ENCODE measurements at places on chromosomes 12 and 14.
A peak's percentile ranks its signal among the peaks of the same experiment; 100 is the strongest.

GRCh38 chr12:7916936-7917335 lies 19.1 kb downstream of the SLC2A3 start:
- DNase-seq: no peak

- no peak for DNase-seq
Measured at GRCh38 chr12:115973066-115973465, 304.4 kb downstream of the MED13L start.

- no peak for DNase-seq
Measured at GRCh38 chr12:106973545-106973944, 13.4 kb downstream of the MTERF2 start.

GRCh38 chr14:86003998-86004397 lies 474.1 kb downstream of the FLRT2 start:
- no peak for DNase-seq

- no peak for DNase-seq
Measured at GRCh38 chr14:84433961-84434360, 1096.0 kb upstream of the FLRT2 start.

DNA sequence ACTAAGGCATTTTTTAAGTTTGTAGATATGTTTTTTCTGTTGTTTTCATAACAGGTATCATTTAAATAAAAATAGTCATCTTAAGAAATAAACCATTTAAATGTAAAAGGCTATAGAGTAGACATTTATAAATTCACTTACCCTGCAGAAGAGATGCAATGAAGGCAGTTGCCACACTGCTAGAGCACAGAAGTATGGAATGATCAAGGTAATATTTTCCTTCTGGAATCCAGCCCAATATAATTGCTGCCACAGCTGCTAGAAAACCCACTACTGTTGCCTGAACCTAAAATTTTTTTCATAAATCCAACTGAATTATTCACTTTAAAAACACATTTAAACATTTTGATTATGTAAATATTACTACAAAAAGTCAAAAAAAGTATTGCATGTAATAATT lies 69.2 kb downstream of the SLC41A2 start:
- DNase-seq: no peak

DNA sequence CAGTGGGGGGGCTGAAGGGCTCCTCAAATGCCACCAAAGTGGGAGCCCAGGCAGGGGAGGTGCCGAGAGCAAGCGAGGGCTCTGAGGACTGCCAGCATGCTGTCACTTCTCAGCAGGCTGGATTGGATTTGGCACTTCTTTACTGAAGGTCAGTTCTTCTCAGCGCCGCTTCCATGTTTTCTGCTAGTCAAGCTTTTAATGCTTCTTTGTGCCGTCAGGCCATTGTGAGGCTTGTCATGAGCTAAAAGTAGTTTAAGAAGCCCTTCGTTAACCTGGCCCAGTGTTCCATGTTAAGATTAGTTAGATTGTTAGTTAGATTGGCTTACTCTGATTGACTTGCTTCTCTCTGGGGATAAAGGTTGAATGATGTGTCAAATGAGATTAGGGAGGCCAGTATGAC lies 13.4 kb downstream of the GABARAPL1 start:
- DNase-seq: no peak

- DNase-seq: no peak
Measured at GRCh38 chr14:60944204-60944603, 36.7 kb downstream of the TRMT5 start.

- no peak for DNase-seq
Measured at GRCh38 chr12:121806546-121807423, 3.0 kb downstream of the SETD1B start.

GRCh38 chr14:68899033-68899603 lies 80.0 kb downstream of the ACTN1 start:
- DNase-seq: no peak

GRCh38 chr12:19436931-19437330 lies 2.4 kb upstream of the AEBP2 start:
- no peak for DNase-seq

DNA sequence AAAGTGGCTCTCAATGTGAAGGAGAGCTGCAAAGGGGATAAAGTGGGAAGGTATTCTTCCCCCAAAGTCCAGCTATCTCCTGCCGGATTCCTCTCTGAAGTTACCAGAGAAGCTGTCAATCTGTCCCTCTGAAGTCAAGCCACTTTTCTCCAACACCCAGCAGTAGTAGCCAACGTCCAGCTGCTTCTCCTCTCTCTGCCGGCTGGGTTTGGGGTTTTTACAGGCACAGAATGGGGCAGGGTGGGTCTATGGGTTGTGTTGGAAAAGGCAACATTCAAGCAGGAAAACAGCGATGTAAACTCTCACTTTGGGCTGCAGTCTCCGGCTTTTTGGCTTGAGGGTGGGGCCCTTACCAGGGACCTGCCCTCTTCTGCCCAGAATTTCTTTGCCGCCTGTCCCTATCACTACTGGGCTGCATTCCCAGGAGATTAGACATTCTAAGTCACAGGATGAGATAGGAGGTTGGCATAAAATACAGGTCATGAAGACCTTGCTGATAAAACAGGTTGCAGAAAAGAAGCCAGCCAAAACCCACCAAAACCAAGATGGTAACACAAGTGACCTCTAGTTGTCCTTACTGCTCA lies 16.3 kb downstream of the CAPZA3 start:
- peak; percentile 12 for DNase-seq

GRCh38 chr12:93448796-93449195 lies 7.0 kb upstream of the UBE2N start:
- DNase-seq: no peak

DNA sequence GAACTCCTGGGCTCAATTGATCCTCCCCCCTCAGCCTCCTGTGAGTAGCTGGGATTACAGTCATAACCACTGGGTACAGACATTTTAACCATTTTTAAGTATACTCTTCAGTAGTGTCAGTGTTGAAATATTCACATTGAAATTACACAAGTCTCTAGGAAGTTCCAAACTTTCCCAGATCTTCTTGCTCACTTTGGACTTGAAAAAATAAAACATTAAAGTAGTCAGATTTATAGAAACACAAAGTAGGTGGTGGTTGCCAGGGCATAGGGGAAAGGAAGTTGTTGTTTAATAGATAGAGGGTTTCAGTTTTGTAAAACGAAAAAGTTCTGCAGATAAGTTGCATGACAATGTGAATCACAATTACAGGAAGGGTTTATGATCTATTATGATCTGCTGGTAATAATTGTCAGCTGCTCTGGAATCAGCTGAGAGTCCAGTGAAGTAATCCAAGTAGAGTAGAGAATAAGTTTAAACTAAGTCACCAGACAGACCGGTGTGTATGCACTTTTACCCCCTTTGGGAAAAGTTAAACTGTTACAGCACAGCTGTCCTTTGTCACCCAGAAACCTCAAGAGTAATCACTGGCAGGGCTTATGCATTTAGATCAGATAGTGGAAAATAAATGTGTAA lies 27.4 kb downstream of the PCNX1 start:
- no peak for DNase-seq

- peak; percentile 80 for DNase-seq
Measured at GRCh38 chr12:30822385-30823155, 67.8 kb upstream of the CAPRIN2 start.

GRCh38 chr12:115337693-115338543 lies 653.9 kb upstream of the TBX3 start:
- DNase-seq: peak; percentile 79

DNA sequence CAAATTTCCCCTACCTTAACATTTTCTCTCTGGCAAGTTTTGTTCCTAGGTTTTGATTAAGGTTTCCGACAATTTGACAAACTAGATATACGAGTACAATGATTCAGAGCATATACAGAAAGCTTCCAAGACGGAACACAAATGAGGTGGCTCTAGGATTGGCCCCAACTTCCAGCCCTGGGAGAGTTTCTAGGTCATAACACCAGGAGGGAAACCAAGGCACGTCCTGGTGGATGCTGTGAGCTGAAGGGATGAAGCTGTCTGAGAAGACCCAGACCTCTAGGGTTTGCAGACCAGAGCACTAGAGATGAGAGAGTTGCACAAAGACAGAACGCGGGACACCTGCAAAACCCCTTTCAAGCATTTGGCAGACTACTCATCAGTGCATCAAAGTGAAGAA lies 51.5 kb upstream of the CAND1 start:
- DNase-seq: no peak

DNA sequence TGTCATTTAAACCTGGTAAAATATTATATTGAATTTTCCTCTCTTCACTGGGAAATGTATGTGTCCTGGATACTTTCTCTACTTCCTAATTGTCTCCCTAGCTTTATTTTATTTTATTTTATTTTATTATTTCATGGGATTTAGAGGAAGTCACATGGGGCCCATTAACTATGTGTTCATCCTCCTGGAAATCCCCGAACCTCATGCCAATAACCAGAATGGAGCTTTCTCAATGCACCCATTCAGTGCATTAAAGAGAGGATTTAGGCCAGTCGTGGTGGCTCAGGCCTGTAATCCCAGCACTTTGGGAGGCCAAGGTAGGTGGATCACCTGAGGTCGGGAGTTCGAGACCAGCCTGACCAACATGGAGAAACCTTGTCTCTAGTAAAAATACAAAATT lies 1.3 kb upstream of the RPGRIP1 start:
- DNase-seq: no peak

DNA sequence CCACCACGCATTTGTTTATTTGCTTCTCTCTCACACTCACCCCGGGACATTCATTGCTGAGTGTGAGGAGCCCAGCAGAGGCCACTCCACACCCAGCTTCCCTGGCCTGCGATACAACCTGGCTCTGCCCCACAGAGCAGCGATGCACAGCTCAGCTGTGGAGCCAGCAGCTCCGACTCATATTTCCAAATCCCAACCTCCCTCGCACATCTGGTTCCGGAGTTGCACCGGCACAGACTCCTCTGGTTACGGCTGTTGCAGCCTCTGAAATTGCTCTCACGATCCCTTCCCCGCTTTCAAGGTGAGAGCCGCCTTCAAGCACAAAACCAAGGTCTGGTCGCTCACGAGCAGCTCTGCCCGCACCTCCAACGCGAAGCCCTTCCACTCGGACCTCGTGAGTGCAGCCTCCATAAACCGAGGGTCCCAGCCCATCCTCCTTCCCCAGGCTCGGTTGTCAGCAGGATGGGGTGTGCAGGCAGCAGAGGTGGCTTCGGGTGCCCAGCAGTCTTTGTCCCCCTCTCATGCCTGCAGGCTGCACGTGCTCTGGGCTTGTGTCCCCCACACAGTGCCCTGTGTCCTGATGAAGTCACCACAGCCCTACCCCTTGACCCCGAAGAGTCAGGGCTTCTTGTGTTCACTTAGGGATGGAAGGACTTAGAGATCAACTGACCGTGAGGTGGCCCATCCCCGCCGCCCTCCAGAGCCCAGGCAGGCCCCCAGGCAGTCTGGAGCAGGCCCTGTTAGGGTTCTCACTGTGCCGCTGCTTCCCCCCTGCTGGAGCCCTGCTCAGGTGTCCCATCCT lies 184.3 kb downstream of the ADGRD1 start:
- no peak for DNase-seq

- no peak for DNase-seq
Measured at GRCh38 chr12:5197131-5197530, 153.5 kb downstream of the KCNA5 start.

DNA sequence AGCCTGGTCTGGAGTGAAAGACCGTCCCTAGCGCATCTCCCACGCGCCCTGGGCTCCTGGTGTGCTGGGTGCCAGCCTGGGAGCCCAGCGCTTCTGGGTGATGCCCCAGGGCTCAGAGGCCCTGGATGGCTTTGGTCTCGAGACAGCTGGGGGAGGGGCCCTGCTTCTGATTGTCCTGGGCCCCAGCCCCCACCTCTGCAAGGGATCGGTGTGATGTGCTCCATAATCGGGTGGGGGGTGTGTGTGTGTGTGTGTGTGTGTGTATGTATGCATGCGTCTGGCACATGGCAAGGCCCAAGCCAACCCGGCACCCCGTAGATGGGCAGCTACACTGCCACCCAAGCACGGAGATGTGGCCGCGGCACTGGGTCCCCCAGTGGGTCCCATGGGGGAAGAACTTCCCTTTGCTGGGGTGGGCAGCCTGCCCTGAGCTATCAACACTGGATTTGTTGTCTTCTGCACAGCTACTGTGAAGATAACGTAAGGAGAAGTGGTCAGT lies 3.1 kb downstream of the ZBTB42 start:
- DNase-seq: no peak

DNA sequence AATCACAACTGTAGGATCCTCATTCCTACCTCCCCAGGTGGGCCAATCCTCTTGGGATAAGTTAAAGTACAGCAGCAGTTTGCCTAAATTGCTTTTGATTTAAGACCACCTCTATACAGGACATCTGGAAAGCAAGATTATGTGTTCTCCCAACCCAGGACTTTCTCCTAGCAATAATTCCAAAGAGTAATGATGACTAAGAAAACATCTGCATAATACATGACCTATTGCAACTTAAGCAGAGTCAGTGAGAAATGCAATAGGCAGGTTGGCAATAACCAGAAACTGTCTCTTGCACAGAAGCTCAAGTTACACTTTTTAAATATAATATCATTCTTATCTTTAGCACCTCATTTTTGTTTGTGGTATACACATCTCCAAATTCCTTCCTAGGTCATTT lies 275.4 kb downstream of the TRHDE start:
- no peak for DNase-seq

- DNase-seq: no peak
Measured at GRCh38 chr14:30620178-30620577, 1.9 kb upstream of the SCFD1 start.

- peak; percentile 61 for DNase-seq
Measured at GRCh38 chr14:70045844-70046535, 142.8 kb downstream of the SLC8A3 start.

DNA sequence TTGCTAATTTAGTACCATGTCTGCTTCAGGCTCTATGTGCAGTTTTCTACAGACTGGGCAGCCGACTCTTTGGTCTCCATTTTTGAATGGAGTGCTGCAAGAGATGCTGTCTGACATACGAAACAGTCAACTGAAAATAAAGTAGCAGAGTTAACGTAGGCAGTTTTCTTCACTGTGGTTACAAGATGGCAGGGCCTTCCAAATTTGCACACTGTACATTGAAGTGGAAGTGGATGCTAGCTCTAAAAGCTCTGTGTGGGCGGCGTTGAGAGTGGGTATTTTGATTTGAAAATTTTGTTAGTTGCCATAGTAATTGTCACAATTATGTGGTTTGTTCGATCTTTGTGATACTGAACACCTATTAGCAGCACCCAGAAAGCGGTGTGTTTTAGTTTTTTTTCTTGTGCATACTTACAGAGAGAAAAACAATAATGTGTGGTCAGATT lies 154.9 kb upstream of the ATP2B1 start:
- no peak for DNase-seq

DNA sequence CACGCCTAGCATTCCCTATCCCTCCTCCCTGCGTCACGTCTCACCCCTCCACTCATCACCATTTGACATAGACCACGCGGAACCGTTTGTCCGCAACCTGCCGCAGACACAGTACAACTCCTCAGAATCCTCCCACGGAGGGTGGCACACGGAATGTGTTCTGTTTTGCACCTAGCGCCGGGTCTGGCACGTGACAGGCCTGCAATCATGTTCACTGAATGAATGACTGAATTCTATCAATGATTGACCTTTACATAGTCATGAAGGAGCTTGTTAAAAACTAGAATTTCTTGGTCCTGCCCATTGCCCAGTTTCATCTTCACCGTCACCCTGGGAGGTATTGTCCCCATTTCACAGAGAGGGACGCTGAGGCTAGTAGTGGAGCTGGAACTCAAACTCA lies 4.7 kb downstream of the SLC6A12 start:
- DNase-seq: no peak
